ENCODE measurements at places on chromosomes 12 and 14.

GRCh38 chr12:14207905-14208551 lies 157.5 kb upstream of the ATF7IP start:
- DNase-seq, result no peak

- no peak for DNase-seq
These were observed 21.4 kb upstream of the CEP170B start for GRCh38 chr14:104843442-104844305.

- no peak for DNase-seq
These were observed 32.2 kb upstream of the NUDT14 start for GRCh38 chr14:105213361-105213760.

- DNase-seq, result no peak
These were observed 290.4 kb downstream of the AACS start for GRCh38 chr12:125355614-125356013.

DNA sequence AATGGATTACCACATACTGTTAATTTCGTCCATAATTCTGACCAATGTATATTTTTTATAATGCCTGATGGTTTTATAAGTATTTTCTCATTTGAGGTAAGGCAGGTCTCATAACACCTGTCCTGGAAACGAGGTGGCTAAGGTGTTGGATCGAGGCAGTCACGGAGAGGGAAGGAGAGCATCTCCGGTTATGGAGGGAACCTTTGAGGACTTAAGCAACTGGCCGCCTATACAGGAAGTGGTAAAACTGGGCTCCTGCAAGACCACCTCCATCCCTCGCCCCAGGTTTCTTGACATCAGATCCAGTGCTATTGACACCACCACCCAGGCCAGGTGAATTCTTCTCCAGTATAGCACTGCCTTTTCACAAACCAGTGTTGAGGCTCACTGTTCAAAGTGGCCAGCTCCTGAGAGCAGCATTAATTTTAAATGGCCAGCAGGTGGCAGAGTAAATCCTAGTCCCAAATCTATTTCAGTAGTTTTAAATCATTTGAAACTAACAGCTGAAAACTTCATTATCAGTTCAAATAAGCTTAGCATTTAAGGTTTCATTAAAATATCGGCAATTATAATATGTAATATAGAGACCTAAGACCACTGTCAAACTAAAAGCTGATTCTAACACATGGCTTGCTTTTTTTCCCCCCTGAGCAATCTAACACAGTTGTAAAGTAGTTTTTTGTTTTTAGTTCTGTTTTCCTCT lies 100.8 kb downstream of the PPM1A start:
- no peak for DNase-seq

DNA sequence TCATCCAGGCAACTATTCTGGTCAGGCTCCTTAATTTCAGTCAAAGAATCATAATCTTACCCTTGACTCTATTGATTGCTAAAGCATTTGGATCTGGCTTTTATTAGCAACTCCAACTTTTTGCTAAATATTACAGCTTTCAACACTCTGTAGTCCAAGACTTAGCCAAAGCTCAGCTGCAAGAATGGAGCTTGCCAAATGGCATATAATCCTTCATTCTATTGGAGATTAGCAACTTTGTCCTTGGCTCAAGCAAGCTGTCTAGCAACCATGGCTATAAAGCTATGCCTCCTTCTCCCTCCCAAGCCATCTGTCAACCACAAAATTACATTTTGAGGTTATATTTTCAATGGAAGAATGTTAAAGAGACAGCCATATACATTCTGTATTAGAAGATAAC lies 23.1 kb upstream of the NID2 start:
- no peak for DNase-seq

DNA sequence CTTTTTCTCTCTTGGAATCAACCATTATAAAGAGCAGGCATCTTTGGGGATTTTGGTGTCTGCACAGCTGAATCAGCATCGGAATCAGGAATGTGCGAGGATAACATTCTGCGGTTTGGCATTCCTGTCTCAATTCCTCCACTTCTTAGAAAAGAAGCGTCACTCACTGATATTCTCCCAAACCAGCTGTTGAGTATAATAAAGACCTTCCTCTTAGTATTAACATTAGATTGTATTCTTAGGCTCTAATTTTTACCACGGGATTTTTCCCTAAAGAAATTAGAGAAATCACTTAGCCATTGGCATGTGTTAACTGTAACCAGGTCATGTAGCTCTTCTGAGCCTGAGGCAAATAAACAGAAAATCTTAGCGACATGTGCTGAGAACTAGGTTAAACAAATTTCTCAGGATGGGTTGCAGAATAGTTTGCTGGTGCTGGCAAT lies 128.7 kb downstream of the TMX1 start:
- DNase-seq, result no peak

GRCh38 chr12:106893451-106893850 lies 62.3 kb upstream of the TMEM263 start:
- no peak for DNase-seq

- no peak for DNase-seq
These were observed 68.4 kb downstream of the HSPB8 start for GRCh38 chr12:119247007-119247719.

DNA sequence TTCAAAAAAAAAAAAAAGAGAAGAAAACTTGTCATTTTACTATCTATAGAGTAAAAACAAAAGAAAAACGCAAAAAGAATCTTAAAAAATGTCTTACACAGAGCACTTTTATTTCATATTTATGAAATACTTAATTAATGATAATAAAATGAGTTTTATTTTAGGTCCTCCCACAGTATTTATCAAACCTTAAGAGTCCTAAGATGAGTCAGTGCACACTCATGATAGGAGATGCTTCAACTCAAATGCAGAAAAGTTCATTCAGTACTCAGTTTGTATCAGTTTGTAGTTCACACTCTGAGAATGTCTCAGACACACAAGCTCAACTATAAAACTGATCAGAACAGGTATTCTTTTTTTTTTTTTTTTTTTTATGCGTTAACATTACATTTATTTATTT lies 41.7 kb downstream of the TRIM9 start:
- no peak for DNase-seq

GRCh38 chr12:123971449-123971769 lies 1.2 kb downstream of the CCDC92 start:
- no peak for DNase-seq
